Fibroblast of the aortic adventitia (primary cell): ENCODE measurements at places on chromosomes 1 and 21.

GRCh38 chr1:219067350-219067712 lies 106.3 kb upstream of the LYPLAL1 start:
- no peak for DNase-seq

DNA sequence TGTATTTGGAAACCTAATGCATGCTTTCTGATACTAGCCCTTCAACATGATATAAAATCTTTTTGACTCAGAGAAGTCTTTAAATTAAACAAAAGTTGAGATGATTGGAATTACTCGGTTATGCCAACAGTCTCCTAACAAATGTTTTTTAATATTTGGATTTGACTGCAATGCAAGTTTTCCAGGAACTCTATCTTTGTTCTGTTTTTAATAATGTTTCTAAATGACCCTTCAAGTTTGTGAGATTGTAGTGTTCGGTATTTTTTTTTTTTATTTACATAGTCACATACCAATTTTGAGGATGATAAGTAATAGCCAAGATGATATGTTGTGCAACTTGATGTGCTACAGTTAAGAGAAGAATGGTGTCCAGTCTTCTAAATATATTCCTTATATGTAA lies 258.0 kb downstream of the FMN2 start:
- DNase-seq: peak; percentile 76

GRCh38 chr1:153058154-153058553 lies 842 bp upstream of the SPRR2A start:
- no peak for DNase-seq

GRCh38 chr1:50368179-50369007 lies 54.9 kb downstream of the DMRTA2 start:
- peak; percentile 18 for DNase-seq

DNA sequence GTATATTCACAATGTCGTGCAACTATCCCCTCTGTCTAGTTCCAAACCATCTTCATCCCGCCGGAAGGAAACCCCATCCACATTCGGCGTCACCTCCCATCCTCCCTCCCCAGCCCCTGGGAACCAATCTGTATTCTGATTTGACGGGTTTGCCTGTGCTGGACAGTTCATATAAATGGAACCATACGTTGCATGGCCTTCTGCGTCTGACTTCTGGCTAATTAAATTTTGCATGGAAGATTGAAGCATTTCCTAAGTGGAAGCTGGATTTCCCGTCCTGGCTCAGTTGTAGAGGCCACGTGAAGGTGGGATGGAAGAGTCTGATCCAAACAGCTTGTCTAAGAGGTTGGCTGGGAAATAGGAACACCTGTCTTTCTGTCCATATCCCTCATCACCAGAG lies 14.6 kb downstream of the SPSB1 start:
- DNase-seq: no peak

GRCh38 chr1:225114354-225114990 lies 185.0 kb downstream of the DNAH14 start:
- DNase-seq: no peak

- no peak for DNase-seq
Observed at GRCh38 chr1:199041173-199041914, 402.5 kb downstream of the PTPRC start.

GRCh38 chr1:216535059-216535458 lies 111.8 kb upstream of the USH2A start:
- DNase-seq: peak; percentile 4

DNA sequence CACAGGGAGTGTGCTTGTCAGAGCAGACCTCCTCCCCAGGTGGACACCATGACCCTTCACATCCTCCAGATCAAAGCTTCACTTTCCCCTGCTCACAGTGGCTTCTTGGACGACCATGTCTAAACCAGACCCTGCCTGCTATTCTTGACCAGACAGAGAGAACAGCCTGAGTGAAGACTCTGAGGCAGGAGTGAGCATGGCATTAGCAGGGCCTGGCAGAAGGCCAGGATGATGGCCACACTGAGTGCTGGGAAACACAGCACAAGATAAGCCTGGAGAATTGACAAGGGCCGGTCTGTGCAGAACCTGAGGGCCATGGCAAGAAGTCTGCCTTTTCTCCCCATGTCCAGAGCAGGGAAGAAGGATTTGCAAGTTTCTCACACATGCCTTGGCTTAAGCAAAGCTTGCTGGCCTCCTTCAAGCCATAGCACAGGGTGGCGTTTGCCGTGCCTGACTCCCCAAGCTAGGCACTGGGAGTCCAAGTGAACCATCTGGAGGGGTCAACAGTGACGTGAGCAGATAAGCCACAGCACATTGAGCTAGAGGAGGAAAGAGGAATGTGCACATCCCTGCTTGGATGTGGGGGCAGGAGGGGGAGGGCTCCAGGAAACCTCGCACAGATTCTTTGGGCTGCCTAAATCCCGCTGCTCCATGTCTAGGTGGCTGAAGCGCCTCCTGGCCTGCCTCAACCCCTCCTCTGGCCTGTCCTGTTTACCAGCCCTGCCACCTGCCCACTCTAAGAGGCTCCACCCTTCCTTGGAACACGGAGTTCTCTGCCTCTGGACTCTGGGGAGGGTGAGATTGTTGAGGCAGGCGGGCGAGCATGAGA lies 87.1 kb downstream of the CD58 start:
- peak; percentile 26 for DNase-seq

DNA sequence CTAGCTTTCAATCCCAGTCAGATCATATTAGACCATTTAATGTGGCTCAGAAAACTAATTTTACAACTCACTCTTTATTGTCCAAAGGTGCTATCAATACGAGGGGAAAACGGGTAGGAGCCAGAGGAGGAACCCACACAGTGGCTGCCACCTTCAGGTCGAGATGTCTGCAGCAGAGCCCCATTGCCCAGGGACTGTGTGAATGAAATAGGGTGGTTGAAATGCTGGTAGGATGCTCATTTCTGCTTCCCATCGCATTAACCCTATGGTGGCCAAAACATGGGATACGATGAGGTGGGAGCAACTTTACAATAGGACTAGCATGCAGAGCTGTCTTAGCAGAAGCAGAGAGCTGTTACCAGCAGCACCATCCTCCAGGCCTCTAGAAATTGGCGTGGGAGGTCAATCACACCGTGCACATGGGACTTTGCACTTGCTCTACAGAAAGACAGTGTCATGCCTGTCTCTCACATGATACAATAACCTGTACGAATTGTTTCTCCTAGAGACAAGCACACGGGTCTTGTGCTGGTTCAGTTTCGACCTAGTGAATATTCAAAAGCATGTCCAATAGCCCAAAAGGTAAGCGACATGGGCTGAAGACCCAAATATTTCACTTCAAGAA lies 69.5 kb upstream of the DESI2 start:
- no peak for DNase-seq

DNA sequence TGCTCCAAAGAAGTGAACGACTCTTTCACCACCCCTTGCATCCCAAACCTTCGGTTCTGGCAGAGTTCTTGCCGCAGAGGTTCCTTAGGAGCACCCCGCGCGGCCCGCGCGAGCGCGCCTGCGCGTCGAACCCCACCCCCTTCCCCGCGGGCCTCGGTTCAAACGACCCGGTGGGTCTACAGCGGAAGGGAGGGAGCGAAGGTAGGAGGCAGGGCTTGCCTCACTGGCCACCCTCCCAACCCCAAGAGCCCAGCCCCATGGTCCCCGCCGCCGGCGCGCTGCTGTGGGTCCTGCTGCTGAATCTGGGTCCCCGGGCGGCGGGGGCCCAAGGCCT lies at the start of gene C1orf56:
Gene C1orf56 (plus strand): TSS at position 161 of the 334 bp plus-strand sequence. CDS start 97 bp downstream, at position 258.
- DNase-seq: peak; percentile 65

GRCh38 chr1:172815740-172816139 lies 156.8 kb downstream of the FASLG start:
- peak; percentile 40 for DNase-seq
